Daoy (cell line): ENCODE measurements at places on chromosomes 16 and 17. TPM values are rescaled to one million over a fixed set of nuclear protein-coding genes. Genes with fewer than 3 reads are reported as not detected.
A peak's percentile ranks its signal among the peaks of the same experiment; 100 is the strongest.

The DUXB gene
- not detected in 2 replicates for total RNA-seq

The TPSG1 gene
- 0.23 TPM in 1 of 2 replicates, not detected in the other for total RNA-seq

The CHST4 gene
- 0.06 and 0.30 TPM in 2 replicates for total RNA-seq

The NDUFAF8 gene
- total RNA-seq: 59.5 and 75.5 TPM in 2 replicates

The CA7 gene
- total RNA-seq: not detected in 2 replicates

The DNAAF8 gene
- 0.74 and 1.6 TPM in 2 replicates for total RNA-seq

The SPNS2 gene
- not detected in 2 replicates for total RNA-seq

The TRAPPC1 gene
- 5.4 and 13.1 TPM in 2 replicates for total RNA-seq

The FMNL1 gene
- 6.3 and 9.2 TPM in 2 replicates for total RNA-seq

The ZPBP2 gene
- total RNA-seq: not detected in 2 replicates

- DNase-seq: no peak
These were observed 31.0 kb downstream of the LDHD start for GRCh38 chr16:75085556-75085955.

DNA sequence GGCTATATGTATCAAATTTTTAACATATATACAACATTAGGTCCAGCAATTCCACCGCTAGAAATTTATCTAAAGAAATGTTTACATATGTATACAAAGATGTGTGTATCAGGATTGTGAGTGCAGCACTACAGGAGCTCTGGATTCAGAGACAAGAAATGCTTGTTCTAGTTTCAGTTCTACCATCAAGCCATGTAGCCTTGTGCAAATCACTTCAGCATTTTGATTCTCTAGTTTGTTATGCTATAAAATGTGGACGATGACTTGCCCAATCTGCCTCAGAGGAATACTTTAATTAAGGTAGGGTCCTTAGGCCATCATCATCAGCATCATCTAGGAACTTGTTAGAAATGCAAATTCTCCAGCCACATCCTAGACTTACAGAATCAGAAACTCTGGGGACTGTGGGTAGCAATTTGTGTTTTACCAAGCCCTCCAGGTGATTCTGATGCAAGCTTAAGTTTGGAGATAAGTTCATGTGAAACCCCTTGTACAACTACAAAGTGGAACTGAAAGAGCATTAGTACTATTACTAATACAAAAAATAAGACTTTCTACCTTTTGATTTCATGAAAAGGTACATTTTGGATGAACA, 131.2 kb upstream of the CORO6 start:
- no peak for DNase-seq

DNA sequence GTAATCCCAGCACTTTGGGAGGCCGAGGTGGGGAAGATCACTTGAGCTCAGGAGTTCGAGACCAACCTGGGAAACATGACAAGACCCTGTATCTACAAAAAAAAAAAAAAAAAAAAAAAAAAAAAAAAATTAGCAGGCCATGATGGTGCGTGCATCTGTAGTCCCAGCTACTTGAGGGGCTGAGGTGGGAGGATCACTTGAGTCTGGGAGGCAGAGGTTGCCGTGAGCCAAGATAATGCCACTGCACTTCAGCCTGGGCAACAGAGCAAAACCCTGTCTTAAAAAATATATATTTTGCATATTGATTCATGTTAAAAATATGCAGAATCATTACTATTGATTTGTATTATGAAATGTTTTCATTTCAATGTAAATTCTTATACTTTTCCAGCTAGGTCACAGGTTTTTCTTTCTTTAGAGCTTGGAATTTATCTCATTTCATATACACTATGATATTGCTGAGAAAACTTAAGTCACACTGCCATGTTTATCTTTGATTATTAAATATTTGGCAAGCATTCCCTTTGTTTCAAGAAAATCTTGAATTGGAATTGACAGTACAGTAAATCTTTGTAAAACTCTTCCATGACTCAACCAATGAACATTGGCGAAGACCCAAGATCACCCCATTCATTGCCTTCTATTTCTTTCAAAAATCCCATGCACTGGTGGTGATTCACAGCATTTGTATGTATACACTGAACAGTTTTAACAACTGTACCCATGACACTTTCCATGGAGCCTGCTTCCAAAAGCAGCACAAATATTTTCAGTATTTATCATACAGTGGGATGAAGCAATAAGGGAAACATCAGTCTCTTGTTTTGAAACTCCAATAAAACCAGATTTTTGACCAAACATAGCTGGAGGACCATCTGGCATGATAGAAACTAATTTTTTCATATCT, 83.5 kb upstream of the TNRC6A start:
- DNase-seq: peak; percentile 92

GRCh38 chr17:40326832-40327199, 17.8 kb downstream of the RARA start:
- DNase-seq: no peak

DNA sequence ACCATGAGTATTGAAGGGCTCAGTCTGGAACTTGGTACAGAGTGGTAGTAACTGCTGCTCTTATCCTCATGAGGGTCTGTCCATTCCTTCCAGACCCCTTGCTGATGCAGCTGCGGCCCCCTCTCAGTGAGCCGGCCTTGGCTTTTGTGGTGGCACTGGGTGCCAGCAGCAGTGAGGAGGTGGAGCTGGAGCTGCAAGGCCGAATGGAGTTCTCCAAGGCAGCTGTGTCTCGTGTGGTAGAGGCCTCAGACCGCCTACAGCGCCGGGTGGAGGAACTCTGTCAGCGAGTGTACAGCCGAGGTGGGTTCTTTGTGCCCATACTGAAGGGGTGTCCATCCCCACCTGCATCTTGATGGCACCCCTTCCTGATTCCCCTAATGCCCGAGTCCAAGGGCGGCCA, 2.0 kb downstream of the RNF40 start:
- no peak for DNase-seq

DNA sequence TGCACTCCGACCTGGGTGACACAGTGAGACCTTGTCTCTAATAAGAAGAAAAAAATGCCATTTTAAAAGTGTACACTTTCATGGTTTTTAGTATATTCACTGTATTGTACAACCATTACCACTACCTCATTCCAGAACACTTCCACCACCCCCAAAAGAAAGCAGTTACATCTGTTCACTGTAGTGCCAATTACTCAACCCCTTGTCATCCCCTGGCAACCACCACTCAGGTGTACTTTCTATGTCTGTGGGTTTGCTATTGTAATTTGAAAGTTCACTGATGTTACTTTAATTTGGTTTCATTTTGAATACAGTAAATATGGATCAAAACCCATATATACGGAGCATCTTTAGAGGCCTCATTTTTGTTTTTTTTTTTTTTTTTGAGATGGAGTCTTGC, 6.1 kb downstream of the ZG16 start:
- no peak for DNase-seq

GRCh38 chr16:1413684-1414531, 596 bp downstream of the UNKL start:
- peak; percentile 45 for DNase-seq

DNA sequence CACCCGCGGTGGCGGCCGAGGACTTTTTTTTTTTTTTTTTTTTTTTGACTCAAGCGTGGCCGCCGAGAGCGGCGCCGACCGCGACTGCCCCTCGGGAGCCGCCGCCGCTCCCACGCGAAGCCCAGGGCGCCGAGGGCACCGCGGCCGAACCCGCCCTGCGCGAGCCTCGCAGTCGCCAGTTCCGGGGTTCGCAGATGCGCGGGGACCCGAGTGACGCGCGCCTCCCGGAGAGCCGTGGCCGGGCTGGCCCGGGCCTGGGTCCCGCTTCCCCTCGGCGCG, 1.1 kb downstream of the METRNL start:
- no peak for DNase-seq

DNA sequence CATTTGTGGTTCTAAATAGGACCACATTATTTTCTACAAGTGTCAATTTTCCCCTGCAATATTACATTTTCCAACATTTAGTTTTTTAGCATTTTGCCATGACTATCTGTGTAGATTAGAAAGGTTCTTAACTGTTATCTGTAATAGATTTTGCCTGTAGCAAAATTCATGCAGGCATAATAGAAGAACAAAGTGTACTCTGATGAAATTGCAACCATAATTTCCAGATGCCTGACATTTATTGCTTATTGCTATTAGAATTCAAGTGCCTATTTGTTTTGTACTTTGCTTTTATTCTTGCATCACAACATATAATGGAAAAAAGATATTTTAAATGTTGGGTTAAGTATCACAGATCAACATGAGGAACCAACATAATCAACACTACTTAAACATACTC, 337.7 kb downstream of the TOX3 start:
- DNase-seq: no peak

DNA sequence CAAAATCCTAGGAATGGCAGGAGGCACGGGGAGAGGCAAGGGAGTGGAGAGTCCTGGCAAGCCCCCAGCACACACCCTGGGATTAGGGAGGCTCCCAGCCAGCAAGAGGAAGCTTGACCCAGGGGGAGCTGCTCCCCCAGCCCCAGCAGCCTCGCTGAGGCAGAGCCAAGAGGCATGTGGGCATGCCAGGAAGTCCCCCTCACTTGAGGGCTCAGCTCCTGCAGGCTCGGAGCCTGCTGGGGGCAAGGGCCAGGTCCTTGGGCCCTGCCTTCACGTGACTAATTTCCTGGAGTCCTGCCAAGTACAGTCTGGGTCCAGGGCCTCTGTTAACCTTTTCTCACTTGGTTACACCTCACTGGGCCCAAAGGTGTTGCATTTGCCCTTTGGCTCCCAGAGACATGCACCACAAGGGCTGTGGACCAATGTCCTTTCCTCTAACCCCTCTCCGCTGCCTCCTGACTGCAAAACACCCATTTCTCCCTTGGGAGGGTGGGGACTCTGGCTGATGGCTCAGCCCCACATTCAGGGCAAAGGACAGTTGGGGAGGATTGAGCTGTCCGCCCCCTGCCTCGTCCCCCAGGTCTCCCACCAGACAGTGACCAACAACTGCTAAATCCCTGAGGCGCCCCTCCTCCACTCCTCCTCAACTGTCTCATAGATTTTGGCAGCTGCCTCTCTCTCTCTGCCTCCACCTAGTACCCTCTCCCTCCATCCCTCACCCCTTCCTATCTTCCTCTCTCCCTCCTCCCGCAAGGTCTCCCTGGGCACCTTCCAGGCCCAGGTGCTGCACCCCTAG, 4.4 kb upstream of the SLC47A2 start:
- DNase-seq: no peak

- no peak for DNase-seq
These were observed 13.1 kb upstream of the SPECC1 start for GRCh38 chr17:19996086-19996485.

- no peak for DNase-seq
These were observed 631.9 kb upstream of the CA10 start for GRCh38 chr17:52790359-52790955.

GRCh38 chr16:10408824-10409381, 23.0 kb downstream of the ATF7IP2 start:
- DNase-seq: no peak

DNA sequence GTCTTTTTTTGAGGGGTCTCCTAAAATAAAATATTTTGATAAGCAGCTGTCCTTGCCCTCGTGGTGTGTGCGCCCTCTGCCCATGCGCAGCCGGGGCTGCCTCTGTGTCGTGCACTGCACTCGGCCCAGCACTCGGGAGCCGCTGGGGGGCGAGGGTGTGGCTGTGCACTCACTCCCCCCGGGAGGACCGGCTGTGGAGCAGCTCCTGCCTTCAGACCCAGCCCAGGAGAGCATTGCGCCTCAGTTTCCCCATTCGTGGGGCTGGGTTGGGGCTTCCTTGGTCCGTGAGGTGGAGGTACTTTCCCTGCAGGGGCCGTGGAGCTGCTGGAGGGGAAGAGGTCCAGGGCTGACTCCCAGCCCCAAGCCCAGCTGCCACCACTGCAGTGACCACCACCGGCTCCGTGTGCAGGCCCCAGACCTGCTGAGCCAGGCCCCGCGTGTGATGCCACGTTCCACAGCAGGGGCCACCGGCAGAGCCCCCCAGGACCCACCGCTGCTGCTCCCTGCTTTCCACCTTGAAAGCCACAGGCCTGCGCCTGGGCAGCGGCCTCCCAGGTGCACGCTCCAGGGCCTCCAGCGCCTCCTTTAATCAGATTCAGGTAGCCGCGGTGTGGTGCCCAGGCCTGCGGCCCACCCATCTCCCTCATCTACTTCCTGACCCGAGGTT, 6.3 kb upstream of the IL17C start:
- DNase-seq: no peak

DNA sequence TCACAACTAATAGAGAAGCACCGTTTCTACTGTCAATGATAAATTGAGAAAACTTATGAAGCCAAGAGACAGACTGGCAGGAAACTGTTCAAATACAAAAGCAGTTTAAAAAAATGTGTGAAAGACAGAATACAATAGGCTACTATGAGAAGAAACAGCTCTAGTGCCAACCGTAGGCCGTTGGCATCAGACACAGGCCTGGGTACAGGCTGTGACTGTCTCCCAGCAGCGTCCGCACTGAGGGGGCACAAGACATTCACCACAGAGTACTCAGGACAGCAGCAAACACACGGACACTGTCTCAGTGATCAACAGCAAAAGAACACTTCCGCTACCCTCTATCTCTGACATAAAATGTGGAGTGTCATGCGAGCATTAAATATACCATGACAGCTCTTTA, 7.8 kb upstream of the C1QBP start:
- DNase-seq: no peak

GRCh38 chr16:72428681-72429376, 256.9 kb upstream of the PMFBP1 start:
- no peak for DNase-seq

DNA sequence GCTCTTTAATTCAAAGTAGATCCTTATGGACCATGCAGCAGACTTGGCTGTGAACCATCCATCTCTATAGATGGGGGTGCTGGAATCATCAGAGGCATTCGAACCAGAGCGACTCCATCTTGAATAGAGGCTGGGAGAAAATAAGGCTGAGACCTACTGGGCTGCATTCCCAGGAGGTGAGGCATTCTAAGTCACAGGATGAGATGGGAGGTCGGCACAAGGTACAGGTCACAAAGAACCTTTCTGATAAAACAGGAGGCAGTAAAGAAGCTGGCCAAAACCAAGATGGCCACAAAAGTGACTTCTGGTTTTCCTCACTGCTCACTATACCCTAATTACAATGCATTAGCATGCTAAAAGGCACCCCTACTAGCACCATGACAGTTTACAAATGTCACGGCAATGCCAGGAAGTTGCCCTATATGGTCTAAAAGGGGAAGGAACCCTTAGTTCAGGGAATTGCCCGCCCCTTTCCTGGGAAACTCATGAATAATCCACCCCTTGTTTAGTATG, 89.2 kb upstream of the BRD7 start:
- no peak for DNase-seq

GRCh38 chr16:10862438-10862837, 14.6 kb upstream of the CIITA start:
- peak; percentile 91 for DNase-seq

GRCh38 chr17:13931111-13931526, 138.2 kb upstream of the COX10 start:
- peak; percentile 30 for DNase-seq

GRCh38 chr16:51549836-51550235, 398.8 kb upstream of the SALL1 start:
- no peak for DNase-seq

DNA sequence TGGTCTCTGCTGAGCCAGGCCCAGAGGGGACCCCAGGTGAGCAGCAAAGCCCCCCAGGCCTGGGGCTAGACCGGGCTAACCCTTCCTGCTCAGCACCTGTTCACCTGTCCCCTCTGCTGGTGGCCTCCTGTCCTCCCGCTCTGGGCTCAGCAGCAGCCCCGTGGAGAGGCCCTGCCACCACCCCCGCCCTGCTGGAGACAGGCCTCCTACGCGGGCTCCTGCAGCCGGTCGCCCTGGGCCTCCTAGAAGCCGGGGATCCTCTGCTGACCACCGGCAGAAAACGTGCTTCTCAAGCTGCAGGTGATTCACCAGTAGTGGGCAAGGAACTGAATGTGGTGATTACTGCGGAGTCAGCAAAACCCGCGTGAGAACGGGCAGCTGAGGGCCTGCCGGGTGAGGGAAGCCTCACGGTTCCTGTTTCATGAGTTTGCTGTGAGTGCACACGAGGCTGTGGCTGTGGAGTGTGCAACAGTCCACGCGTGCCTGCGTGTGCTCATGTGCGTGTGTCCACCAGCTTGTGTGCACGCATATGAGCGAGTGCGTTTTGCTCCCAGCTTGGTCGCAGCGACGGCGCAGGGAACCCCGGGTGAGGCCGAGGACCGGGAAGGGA, 792 bp downstream of the SECTM1 start:
- peak; percentile 61 for DNase-seq
